ENCODE measurements at places on chromosomes 5 and 9. TPM values are rescaled to one million over a fixed set of nuclear protein-coding genes. Genes with fewer than 3 reads are reported as not detected.

GRCh38 chr5:108541836-108542235 lies 159.9 kb upstream of the FBXL17 start:
- DNase-seq = no peak

- DNase-seq = no peak
Observed at GRCh38 chr5:32722957-32723356, 11.8 kb downstream of the NPR3 start.

DNA sequence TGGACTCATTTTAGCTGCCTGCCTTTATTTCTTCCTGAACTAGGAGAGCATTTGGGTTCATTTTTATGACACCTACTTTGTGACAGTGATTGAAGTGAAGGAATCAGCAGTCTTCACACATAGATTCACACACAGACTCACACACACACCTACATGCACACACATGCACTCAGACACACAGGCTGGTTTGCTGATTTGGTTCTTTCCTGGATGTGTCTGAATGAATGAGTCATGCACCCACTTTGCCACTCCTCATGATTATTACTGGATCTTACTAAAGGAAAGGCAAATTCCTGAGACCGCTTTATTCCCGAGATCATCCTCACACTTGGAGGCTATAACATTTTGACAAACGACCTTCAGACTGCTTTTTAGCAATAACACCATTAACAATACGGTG lies 529.5 kb downstream of the AGTPBP1 start:
- DNase-seq = no peak

DNA sequence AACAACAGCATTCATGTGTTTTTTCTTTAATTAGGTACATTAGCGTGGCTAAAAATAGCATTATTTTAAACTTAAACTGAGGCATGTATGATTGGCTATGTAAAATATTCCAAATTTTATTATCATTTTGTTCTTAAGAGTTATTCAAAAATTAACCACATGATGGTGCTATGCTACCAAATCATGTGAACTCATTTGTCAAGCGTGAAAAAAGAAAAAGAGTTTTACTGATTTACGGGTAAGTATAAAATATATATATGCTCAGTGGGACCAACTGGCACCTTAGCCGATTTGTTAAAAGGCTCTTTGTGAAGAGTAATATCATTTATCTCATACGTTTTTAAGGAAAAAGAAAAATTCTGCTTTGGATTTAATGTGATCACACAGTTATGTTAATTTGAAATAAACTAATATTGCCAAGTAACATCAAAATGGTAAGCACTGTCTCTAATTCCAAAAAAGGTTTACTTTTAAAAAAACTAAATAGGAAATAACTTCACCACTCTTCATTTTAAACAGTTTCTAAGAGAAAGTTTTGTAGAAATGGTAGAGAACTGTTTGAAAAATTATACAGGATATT lies 1042.3 kb downstream of the CDH12 start:
- DNase-seq = no peak

GRCh38 chr5:111781200-111781599 lies 24.2 kb upstream of the NREP start:
- DNase-seq = no peak

DNA sequence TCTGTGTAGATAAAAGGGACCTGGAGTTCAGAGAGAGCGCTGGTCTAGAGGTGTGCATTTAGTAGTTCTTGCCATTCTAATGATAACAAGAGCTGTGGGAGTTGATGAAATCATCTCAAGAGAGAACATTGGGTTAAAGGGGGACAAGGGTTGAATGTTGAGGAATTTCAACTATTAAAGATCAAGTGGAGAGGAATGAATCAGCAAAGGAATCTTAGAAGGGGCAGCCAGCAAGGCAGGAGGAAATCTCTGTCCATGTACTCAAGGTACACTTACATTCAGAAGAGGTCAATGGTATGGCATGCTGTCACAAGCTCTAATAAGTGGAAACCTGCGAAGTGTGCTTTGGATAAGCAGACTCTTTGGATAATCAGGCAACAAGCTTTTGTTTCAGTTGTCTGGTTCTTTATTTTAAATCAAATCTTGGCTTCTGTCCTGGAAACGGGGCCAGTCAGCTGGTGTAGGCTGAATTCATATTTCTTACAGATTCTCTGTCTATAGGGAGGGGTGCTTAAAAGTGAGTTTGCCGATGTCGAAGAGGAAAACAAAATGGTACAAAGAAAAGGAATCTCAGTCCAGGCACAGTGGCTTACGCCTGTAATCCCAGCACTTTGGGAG lies 320.5 kb upstream of the CD180 start:
- DNase-seq = no peak

DNA sequence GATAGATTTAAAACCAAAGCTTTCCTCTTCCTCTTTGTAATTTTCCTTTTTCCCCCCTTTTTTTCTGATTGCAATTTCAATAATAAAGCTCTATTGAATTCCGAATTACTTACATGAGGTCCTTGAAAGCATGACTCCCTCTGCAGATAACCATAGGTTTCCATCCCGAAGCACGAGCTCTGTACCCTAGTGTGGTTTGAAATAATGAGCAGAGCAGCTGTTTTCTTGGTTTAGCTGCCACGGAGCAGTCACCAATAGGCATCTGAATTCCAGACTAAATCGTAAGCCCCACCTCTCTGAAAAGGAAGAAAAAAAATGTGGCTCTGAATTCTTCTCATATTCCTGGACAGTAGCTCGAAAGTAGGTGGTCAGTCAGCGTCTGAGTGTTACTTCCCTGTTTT lies 18.5 kb upstream of the GNE start:
- no peak for DNase-seq

DNA sequence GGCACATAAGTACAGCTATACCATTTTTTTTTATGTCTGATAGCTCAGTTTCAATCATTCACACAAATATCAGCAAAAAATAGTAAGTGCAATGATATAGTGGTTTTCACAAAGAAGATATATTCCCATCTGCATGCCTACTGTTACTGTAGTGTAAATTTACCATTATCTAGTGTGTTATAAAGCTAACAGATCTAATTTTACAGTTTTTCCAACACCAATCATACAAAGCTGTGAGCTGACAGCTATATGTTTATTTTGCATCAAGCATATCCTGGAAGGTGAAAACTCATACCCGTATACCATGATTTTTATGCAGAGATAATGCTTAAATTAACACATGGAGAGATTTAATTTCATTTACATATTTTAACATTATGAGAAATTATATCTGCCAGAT lies 89.9 kb upstream of the HAPLN1 start:
- no peak for DNase-seq

DNA sequence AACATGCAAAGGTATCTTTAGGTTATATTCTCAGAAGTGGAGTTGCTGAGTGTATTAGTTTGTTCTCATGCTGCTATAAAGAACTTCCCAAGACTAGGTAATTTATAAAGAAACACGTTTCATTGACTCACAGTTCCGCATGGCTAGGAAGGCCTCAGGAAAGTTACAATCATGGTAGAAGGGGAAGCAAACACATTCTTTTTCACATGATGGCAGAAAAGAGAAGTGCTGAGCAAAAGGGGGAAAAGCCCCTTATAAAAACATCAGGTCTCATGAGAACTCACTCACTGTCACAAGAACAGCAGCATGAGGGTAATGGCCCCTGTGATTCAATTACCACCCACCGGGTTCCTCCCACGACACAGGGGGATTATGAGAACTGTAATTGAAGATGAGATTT lies 163.6 kb upstream of the PRLR start:
- no peak for DNase-seq

- no peak for DNase-seq
Observed at GRCh38 chr5:174560861-174561260, 163.5 kb upstream of the MSX2 start.

DNA sequence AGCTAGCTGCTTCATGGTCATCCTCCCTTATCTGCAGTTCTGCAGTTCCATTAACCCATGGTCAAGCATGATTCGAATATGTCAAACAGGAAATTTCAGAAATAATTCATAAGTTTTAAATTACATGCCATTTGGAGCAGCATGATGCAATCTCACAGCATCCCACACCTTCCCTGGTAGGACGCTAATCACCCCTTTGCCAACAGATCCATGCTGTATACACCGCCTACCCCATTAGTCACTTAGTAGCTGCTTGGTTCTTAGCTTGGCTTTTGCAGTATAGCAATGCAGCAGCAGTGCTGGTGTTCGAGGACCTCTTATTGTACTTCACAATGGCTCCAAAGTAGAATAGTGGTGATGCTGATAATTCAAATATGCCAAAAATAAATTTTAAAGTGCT lies 739.7 kb upstream of the CDH9 start:
- DNase-seq = no peak

GRCh38 chr9:19782005-19782404 lies 6.8 kb downstream of the SLC24A2 start:
- DNase-seq = no peak

GRCh38 chr5:2724031-2724581 lies 27.4 kb downstream of the IRX2 start:
- DNase-seq = no peak

GRCh38 chr5:157459715-157460599 lies at the start of gene NIPAL4:
Gene NIPAL4 (plus strand): TSS chr5:157460213. CDS start chr5:157460321, 108 bp downstream.
- DNase-seq = peak; percentile 24

- DNase-seq = peak; percentile 9
Observed at GRCh38 chr9:126915281-126915816, 767 bp downstream of the RALGPS1 start.

- no peak for DNase-seq
Observed at GRCh38 chr5:167644619-167645018, 646.8 kb upstream of the WWC1 start.

DNA sequence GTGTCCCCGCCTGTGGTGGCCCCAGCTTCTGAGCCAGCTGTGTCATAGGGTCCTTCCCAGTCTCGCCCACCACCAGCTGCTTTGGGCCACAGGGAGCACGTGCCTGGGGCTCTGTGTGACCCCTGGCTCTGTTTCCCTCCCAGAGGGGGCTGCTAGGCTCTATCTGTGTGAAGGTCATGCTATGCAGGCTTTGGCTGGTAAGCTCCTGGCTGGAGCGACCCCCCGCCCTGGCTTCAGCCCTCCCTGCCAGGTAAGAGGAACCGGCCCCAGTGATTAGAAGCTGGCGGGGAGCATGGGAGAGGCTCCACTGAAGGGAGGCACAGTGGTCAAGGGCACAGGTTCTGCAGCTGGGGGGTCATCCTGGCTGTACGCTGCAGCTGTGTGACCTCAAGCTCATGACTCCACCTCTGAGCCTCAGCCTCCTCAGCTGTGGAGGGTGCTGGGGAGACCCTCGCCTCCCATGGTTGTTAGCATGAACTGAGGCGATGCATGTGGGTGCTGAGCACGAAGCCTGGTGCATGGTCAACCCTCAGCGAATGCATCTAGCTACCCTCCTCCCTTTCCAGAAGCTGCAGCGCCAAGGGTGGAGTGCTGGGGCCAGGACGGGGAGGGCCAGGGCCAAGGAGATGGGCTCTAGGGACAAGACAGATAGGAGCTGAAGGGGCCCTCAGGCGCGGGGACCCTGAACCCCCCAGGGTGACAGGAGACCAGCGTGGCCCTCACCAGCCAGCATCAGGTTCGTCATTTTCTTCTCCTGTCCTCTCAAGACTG lies 163.8 kb upstream of the MVB12B start:
- DNase-seq = peak; percentile 34

DNA sequence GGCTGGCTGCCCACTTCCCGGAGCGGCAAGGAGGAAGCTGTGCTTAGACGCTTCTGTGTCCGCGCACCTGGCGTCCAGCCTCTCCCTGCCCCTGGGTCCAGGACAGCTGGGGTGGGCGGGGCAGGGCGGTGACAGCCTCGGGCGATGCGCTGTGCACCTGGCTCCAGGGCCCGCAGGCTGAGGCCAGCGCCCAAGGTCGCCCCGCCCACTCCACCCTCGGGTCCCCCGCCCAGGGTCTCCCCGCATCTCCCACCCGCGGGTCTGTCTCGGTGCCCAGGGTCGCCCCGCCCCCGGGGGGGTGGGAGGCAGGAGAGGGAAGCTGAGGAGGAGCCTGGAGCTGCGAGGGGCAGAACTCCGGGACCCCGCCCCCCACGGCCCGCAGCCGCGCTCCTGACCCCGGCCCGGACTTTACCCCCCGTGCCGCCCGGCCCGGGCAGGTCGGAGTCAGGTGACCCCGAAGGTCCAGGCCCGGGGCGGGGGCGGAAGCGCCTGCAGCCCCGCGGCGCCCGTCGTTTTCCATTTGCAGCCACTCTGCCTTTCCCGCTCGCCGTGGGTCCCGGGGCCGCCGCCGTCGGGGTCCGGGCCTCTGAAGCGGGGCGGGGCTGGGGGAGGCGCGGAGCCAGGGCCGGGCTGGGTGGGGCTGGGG lies at the start of gene ENTPD8:
ENTPD8 (minus strand) TSS at position 69 of the 646 bp plus-strand sequence. CDS start 3,072 bp downstream, outside the sequence.
- no peak for DNase-seq

DNA sequence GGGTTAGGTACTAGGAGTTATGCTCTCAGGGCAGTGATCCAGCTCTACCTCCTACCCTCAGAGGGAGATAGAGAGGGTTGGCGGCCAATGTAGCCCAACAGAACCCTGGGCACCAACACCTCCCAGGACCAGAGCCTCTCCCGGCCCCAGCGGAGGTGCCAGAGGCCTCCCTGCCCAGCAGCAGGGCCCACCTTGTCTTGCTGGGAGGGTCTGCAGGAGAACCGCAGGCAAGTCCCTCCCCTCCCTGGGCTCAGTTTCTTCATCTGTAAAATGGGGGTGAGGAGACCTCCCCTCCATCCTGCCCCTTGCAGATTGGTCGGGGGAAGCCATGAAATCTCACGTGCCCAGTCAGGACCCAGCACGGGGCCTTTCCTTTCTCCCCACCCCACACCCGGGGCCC lies 34.4 kb downstream of the HK3 start:
- DNase-seq = no peak

DNA sequence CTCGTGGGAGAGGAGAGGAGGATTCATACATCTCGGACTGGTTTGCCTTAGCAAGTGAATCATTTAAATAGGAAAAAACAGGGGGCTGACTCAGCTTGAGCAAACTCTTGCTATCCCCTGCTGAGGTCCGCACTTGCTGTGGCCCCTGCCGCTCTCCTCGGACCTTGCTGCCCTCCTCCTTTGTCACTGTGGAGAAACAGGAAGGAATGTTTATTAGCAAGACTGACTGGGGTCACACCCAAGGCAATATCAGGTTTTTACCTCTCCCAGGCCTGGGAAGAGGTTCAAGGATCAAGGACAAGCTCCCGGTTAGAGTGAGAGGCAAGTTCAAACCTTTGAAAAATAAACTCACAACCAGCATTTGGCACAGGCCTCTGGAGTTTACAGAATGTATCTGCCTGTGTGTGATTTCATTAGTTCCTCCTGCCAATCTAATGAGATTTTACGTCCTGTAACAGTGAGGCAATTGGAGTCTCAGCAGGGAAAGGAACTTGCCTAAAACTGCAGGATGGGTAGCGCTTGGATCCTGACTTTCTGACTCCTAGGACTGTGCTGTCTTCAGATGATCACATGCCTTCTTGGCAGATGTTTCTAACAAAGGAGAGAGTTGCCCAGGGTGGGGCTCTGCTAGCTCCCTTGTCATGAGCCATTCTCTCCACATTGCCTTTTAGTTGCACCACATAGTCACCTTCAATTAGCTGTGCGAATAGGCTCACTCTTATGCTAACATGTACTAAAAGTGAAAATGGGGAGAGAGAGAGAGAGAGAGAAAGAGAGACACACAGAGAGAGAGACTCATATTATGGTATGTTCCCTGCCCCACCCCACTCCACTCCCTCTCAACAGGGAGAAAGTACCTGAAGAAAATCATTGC lies 108.6 kb upstream of the CDKN2B start:
- no peak for DNase-seq

Gene ZFP2
- total RNA-seq = 0.50 TPM

Gene ANKRD18B
- 3.5 TPM for total RNA-seq

Gene PPP1R26
- total RNA-seq = 0.14 TPM

Gene CCNJL
- 0.12 TPM for total RNA-seq

Gene RBM18
- 39.8 TPM for total RNA-seq

Gene IFNA2
- total RNA-seq = not detected

Gene PLEKHG4B
- 0.47 TPM for total RNA-seq

Gene TEX48
- not detected for total RNA-seq

Gene NR2F1
- not detected for total RNA-seq
